Gastroesophageal sphincter (tissue), 4 donors: ENCODE measurements at places on chromosomes 5 and 9. TPM values are rescaled to one million over a fixed set of nuclear protein-coding genes. Genes with fewer than 3 reads are reported as not detected.

The ECM2 gene
- 17.4 TPM for total RNA-seq

GRCh38 chr5:151820903-151821302 lies 49.1 kb downstream of the G3BP1 start:
- ATAC-seq: no peak

- no peak for ATAC-seq
These were observed 687.7 kb upstream of the ARRDC3 start for GRCh38 chr5:92070786-92071185.

The FGD3 gene
- 3.4 TPM for total RNA-seq

GRCh38 chr5:168865968-168866367 lies 286.8 kb upstream of the PANK3 start:
- no peak for ATAC-seq

- no peak for ATAC-seq
These were observed 40.9 kb downstream of the AMBP start for GRCh38 chr9:114037249-114037648.
